ENCODE measurements at places on chromosomes 16 and 17.

GRCh38 chr17:28326114-28326513 lies 7.1 kb downstream of the TMEM97 start:
- no peak for DNase-seq

DNA sequence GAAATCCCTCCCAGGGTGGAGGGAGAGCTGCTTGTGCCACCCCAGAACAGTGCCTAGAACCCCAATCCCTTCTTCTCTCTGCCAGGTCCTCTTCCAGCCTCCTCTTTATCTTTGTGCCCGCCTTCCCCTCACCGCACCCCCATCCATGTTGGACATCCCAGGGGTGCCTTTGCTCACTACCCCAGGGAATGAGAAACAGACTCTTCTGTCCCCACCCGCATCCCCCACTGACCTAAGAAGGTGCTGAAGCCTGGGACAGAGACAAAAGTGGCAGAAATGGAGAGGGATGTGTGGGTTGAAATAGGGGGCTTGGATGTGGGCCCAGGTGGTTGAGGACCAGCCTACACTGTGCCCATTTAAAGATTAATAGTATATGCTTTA lies 17.0 kb downstream of the ALOX15B start:
- DNase-seq, result no peak

GRCh38 chr16:77344341-77344740 lies 90.5 kb downstream of the ADAMTS18 start:
- DNase-seq, result no peak

GRCh38 chr16:50259334-50260205 lies 6.8 kb upstream of the ADCY7 start:
- no peak for DNase-seq

DNA sequence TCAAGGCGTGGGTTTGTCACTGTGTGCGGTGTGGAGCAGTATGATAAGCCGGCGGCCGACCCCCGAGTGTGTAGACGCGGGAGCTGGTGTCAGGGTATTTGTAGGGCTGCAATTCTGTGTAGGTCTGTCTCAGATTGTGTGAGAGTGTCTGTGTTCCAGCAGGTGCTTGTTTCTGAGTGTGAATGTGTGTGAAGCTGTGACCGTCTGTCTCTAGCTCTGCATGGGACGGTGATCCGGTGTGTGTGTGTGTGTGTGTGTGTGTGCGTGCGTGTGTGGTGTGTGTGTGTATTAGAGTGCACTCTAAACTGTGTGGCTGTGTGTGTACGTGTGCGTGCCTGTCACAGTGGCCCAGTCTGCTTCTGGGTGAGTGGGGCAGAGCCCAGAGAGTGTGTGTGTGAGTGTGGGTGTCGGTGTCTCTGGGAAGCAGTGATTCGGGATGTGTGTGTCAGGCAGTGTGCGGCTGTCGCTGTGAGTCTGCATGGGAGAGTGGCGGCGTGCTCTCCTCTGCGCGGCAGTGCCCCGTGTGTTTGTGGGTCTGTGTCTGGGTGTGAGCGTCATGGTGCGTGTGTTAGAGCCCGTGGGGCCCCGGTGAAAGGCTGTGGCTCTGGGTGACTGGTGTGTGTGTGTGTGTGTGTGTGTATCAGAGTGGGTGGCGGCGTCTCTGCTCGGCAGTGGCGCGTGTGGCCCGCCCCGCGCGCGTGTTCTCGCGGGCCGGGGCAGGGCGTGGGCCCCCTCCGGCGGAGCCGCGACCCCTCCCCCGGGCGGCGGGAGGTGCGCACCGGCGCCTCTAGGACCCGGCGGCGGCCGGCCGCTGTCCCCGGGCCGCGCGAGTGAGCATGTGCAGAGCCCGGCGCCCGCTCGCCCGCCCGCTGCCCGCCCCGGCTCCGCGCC lies at the start of gene WSCD1:
Gene WSCD1 (plus strand): TSS at position 841 of the 891 bp plus-strand sequence. CDS start 10,280 bp downstream, outside the sequence.
- DNase-seq, result no peak

DNA sequence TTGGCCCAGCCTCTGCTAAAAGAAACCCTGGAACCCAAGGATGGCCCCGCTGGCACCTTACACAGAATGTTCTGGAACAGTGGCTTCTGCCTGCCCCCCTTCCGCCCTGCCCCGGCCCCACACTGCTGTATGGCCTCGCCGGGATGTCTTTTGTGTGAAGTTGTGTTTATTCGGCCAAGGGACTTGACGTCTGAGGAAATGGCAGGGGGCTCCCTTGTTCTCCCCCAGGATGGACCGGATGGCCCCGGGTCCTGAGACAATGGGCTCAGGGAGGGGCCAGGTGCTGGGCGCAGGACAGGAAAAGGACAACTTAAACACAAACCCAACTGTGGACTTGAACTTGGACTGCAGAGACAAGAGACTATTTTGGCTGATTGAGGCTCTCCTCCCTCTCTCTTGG lies 81.6 kb upstream of the GSE1 start:
- DNase-seq, result no peak

GRCh38 chr17:77329741-77330531 lies 189.2 kb downstream of the SEC14L1 start:
- peak; percentile 16 for DNase-seq

- DNase-seq, result no peak
These were observed 1.6 kb downstream of the CTCF start for GRCh38 chr16:67563708-67564468.

GRCh38 chr16:88872650-88873331 lies 6.3 kb upstream of the PABPN1L start:
- no peak for DNase-seq

- no peak for DNase-seq
These were observed 31.9 kb downstream of the MSI2 start for GRCh38 chr17:57288040-57288772.

DNA sequence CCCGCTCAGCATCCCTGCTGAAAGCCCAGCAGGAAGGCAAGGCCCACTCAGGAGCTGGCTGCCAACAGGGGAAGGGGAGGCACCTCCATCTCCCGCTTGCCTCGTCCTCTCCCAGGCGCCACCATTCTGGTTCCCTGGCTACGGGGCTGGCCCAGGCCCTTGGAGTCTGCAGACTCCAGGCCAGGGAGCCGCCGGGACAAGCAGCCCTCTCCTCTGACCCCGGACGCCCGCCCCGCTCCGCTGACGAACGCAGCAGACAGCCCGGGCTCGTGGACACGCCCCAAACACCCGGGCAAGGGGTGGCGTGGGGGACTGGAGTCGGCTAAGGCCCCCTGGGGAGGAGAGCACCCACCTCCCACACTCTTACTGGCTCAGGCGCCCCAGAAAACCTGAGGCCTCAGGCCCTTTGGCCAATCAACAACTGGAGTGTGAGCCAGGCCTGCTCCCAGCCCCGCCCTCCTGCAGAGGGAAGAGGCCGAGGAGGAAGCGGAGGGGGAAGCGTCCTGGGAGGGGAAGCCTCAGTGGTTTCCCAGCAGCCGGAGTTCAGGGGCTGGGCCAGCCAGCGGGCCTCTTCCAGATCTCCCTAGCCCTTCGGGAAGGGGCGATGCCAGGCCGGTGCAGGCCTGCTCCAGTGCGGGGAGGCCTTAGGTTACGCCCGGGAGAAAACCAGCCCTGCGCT lies 4.2 kb downstream of the MNT start:
- DNase-seq, result peak; percentile 54

- no peak for DNase-seq
These were observed 154.6 kb upstream of the ZNF267 start for GRCh38 chr16:31718998-31719397.

DNA sequence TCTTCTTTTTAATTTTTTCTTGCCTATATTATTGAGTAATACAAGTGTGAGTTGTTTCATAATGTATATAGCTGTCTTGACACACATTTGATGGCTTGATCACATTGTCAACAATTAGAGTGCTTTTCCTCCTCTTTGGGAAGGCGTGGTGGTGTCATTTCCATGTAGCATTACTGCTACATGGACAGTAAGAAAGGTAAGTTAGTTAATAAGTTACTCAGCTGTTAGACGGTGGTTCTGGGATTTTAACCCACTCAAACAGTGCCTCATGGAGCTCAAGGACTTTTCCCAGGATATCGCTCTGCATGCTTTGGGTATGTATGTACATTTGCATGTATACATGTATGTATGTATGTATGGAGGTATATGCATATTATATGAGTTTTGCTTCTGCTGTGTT lies 94.6 kb downstream of the HAPSTR1 start:
- DNase-seq, result no peak

DNA sequence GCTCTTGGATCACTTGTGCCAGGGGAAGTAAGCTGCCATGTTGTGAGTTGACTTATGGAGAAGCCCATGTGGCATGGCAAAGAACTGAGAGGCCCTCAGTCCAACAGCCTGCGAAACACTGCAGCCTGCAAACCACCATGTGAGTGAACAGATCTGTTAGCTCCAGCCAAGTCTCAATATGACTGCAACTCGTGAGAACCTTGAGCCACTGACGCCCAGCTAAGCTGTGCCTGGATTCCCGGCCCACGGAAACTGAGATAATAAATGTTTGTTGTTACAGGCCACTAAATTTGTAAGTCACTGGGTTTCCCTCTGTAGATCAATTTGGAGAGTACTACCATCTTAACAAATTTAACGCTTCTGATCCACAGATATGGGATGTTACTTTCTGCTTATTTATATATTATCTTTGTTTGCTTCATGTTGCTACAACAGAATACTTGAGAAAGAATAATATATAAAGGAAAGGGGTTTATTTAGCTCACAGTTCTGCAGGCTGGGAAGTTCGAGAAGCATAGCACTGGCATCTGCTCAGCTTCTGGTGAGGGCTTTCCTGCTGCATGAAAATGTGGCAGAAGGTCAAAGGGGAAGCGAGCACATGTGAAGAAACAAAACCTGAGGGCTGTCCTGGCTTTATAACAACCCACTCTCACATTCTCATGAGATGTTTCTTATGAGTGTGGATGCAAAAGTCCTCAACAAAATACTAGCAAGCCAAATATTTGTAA lies 29.4 kb upstream of the ATP2A3 start:
- peak; percentile 6 for DNase-seq

- DNase-seq, result no peak
These were observed 443.9 kb upstream of the CCL2 start for GRCh38 chr17:33811004-33811760.

DNA sequence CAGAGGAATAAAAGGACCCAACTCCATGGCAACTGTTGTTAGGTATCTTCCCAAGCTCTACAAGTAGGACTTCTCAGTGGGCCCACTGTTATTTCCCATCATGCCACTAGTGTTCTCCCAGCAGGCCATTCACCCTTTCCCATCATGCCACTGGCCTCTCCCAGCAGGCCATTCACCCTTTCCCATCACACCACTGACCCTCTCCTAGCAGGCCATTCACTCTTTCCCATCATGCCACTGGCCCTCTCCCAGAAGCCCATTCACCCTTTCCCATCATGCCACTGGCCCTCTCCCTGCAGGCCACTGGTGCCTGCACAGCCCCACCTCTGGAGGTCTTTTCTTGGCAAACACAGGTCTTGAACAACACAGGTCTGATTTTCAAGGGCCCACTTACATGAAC lies 36.3 kb downstream of the IFT140 start:
- DNase-seq, result no peak
